ENCODE measurements at places on chromosomes 12 and 14.

- no peak for DNase-seq
Observed at GRCh38 chr12:9047105-9047504, 57.8 kb downstream of the KLRG1 start.

DNA sequence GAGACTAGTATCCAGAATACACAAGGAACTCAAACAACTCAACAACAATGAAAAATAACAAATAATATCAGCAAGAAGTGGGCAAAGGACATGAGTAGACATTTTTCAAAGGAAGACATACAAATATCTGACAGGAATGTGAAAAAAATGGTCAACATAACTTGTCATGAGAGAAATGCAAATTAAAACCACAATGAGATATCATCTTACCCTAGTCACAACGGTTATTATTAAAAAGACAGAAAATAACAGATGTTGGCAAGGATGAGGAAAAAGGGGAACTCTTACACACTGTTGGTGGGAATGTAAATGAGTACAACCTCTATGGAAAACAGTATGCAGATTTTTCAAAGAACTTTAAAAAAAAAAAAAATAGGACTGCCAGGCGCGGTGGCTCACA, 20.4 kb downstream of the VWF start:
- no peak for DNase-seq

DNA sequence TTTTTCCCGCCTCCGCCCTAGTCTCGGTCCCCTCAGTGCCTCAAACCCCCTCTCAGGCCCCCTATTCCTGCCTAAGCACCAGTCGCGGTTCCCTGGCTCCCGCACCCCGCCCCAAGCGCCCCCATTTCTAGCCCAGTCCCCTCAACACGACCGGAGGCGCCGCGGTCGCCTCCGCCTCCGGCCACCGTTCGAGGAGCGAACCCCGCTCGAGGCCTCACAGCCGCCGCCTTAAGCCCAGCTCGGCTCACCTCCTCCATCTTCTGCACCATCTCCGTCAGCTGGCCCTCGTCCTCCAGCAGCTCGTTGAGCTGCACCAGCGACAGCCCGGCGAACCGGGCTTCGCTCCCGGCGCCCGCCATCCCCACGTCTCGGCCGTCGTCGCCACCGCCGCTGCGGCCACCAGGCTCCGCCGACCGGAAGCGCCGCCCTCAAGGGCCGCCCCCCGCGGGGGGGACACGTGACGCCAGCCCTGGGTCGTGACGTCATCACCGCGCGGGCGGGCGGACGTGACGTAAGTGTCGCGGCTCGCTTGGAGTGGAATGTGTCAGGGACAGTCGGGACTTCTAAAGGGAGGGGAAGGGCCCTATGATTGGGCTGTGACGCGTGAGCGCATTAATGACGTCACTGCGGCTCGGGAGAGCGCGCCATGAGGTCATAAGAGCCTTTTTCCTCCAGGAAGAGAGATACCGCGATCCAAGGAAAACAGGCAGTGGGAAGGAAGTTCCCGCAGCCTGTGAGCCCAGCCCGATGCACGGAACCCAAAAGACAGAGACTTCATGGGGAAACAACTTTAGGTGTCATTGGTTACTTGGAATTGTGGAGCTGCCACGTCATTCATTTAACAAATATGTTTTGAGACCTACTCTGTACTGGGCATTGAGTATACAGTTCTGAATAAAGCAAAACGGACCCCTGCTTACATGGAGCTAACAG, at the start of gene VPS37B:
VPS37B (minus strand) TSS at position 421 of the 933 bp plus-strand sequence; CDS start at position 359, 62 bp downstream.
- peak; percentile 89 for DNase-seq

GRCh38 chr12:122395319-122395718, 27.1 kb downstream of the CLIP1 start:
- no peak for DNase-seq

GRCh38 chr12:121712190-121712460, 427 bp upstream of the TMEM120B start:
- peak; percentile 16 for DNase-seq

DNA sequence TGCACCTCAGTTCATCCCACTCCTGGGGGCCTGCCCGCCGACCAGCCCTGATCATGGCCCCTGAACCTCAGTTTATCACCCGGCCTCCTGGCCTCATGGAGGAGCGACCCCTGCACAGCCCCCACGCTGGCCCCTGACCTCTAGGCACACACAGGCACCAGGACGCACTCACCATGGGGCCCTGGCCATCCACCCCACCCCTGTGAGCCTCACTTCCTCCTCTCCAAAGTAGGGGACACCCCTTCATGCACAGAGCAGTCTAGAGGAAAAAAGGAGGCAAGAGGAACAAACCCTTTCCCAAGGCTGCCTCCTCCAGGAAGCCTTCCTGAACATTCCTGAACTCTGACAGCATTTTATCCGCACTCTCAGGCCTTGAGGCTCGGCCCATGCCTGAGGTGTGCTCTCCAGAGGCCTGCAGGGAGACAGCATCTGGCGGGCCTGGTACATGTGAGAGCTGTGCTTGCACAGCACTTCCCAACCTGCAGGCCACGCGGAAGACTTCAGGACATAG, 39.4 kb downstream of the CCNK start:
- no peak for DNase-seq

DNA sequence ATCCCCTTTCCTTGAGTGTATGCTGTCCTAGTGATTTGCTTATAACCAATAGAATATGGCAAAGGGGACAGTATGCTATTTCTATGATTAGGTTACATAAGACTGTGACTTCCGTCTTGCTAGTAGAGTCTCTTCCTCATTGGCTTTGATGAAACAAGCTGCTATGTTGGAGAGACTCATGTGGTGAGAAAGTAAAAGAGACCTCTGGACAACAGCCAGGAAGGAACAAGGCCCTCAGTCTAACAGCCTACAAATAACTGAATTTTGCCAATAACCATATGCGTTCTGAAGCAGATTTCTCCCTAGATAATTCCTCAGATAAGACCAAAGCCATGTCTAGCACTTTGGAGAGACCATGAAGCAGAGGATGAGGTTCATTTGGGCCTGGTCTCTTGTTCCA, 134.5 kb upstream of the NAV3 start:
- no peak for DNase-seq

GRCh38 chr14:23548351-23549318, 2.9 kb downstream of the ZFHX2 start:
- no peak for DNase-seq
